A549 treated with DMSO at 1 μM for 4 hours (cell line): ENCODE measurements at places on chromosomes 6 and 20. TPM values are rescaled to one million over a fixed set of nuclear protein-coding genes. Genes with fewer than 3 reads are reported as not detected.

GRIK2 gene
- 0.24 to 0.36 TPM (median 0.32 TPM) in 5 replicates for total RNA-seq

SNX14 gene
- total RNA-seq: 36.0 to 42.5 TPM (median 38.3 TPM) in 5 replicates

FABP7 gene
- not detected in 5 replicates for total RNA-seq

DACT2 gene
- 0.20 to 0.65 TPM (median 0.53 TPM) in 5 replicates for total RNA-seq

BPIFB2 gene
- total RNA-seq: not detected in 5 replicates

CPXM1 gene
- total RNA-seq: not detected in 5 replicates

CFAP206 gene
- 0.47 to 0.93 TPM (median 0.56 TPM) in 5 replicates for total RNA-seq

GSTA1 gene
- total RNA-seq: not detected in 5 replicates

CHRNA4 gene
- 0.19 to 2.1 TPM (median 0.29 TPM) in 5 replicates for total RNA-seq

PDYN gene
- not detected in 5 replicates for total RNA-seq

TAGAP gene
- total RNA-seq: not detected in 5 replicates

LTB gene
- 0.29 to 0.50 TPM (median 0.49 TPM) in 5 replicates for total RNA-seq

MSH5 gene
- total RNA-seq: 10.7 to 16.8 TPM (median 15.8 TPM) in 5 replicates

RSPH9 gene
- 0.17 to 0.26 TPM (median 0.20 TPM) in 5 replicates for total RNA-seq

FBXL4 gene
- total RNA-seq: 5.4 to 9.3 TPM (median 7.1 TPM) in 5 replicates

MAP7 gene
- total RNA-seq: 29.3 to 44.5 TPM (median 38.0 TPM) in 5 replicates

CLVS2 gene
- 0.01 to 0.08 TPM (median 0.07 TPM) in 5 replicates for total RNA-seq

KCNB1 gene
- total RNA-seq: 0.26 to 1.1 TPM (median 0.29 TPM) in 5 replicates

PGC gene
- not detected in 5 replicates for total RNA-seq
